ENCODE measurements at places on chromosomes 6 and 20.

- DNase-seq: no peak
Observed at GRCh38 chr6:18444111-18444510, 57.0 kb downstream of the RNF144B start.

- no peak for DNase-seq
Observed at GRCh38 chr6:143598466-143599080, 79.2 kb upstream of the PHACTR2 start.

DNA sequence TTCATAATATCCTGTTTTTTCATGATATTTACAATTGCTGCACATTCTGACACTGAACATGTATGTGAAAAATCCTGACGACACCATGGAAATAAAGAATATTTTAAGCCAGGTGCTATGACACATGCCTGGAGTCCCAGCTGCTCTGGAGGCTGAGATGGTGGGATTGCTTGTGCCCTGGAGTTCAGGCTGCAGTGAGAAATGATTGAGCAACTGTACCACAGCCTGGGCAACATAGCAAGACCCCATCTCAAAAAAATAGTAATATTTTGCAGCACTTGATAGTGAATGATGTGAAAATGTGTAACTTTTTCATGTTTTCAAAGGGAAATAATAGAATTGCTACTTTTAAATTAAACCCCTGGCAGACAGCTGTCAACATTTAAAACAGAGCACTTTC lies 137.1 kb downstream of the ADGRG6 start:
- no peak for DNase-seq

- no peak for DNase-seq
Observed at GRCh38 chr20:32702706-32703425, 29.1 kb upstream of the C20orf203 start.

DNA sequence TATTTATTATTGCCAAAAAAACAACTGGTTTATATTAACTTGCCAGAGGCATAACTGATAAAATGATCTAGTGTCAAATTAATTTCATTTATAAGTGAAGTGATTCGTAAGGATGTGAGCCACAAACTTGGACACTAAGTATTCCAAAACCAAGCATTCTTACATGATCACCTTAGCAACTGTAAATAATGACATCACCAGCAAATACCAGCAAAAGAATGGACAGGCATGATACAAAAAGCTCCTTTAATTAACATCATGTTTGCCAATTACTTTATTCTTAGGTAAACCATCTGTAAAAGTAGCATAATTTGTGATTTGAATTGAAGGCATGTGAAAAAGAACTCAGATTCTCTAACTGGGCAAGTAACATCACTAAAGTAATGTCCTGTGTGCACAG lies 17.2 kb upstream of the FNDC1 start:
- DNase-seq: no peak

- no peak for DNase-seq
Observed at GRCh38 chr6:103838457-103838856, 1021.3 kb downstream of the HACE1 start.

DNA sequence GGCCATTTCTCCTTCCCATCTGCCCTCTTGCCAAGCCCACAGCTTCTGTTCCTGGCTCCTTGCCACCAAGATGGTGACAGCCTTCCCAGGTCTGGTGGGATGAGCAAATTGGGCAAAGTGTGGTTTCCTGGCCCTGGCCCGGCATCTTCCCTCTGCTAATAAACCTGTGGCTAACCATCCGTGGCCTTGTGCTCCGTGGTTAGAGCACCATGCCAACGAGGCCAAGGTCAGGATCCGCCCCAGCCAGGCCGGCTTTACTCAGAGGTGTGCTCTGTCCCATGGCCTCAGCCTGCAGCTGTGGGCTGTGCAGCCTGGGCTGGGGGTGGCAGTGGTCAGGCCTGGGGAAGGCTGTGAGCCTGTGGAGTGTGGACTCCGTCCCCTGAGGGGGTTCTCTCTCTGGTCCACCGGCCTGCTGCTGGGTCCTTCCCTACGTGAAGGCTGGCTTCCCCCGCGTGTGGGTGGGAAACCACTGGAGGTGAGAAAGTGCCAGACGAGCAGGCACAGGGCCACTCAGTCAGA lies 117.4 kb downstream of the VEGFA start:
- no peak for DNase-seq

DNA sequence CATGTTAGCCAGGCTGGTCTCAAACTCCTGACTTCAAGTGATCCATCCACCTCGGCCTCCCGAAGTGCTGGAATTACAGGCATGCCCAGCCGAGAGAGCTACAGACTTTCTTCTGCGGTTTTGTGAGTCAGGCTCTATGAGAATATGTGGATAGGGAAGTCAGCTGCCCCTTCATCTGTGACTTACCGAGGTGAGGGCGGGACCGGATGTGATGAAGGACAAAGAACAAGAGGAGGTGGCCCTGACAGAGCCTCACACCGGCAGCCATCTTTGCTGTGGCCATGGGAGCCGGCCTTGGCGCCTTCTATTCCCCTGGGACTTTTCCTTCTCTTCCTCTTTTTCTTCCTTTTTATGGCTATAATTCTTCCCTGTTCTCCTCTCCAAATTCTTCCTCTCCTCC lies 67.0 kb downstream of the IYD start:
- no peak for DNase-seq

GRCh38 chr6:12605888-12606345 lies 110.7 kb upstream of the PHACTR1 start:
- DNase-seq: peak; percentile 34

DNA sequence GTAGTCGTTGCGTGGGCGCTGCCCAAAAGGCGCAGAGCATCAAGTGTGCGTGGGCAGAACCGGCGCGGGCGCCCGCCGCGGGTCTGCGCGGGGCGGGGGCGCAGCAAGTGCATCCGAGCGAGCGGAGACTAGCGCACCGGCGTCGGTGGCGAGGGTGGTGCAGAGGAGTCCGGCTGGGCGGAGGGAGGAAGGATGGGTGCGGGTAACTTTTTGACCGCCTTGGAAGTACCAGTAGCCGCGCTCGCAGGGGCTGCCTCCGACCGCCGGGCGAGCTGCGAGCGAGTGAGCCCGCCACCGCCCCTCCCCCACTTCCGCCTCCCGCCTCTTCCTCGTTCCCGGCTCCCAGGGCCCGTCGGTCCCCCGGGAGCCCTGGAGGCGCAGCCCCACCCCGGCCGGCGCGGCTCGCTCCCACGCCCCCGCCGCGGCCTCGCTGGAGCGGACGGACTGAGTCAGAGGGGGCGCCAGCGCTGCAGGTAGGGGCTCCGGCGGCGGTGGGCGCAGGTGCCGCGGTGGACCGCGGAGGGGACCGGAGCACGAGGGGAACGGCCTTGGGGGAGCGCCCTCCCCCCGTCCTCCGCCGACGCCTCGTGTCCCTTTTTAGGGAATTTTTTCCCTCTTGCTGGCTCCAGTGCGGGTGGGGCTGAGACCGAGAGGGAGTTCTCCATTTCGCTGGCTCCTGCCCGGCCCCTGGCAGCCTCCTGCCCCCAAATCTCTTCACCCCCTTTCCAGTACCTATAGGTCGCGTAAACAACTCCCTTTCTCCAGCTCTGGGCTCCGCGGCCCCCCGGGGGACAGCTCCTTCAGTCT lies 1.6 kb upstream of the DBNDD2 start:
- DNase-seq: peak; percentile 55

Measured in activated naive CD4-positive, alpha-beta T cell treated with anti-CD3 and anti-CD28 coated beads, Interleukin-2, amount 50 U/mL, for 16 hours (primary cell).